Testis (tissue), 5 donors: ENCODE measurements at places on chromosomes 4 and X.
A peak's percentile ranks its signal among the peaks of the same experiment; 100 is the strongest.

- DNase-seq = no peak
Measured at GRCh38 chr4:81732980-81733379, 261.3 kb upstream of the RASGEF1B start.

GRCh38 chr4:156975686-156976085, 4.1 kb upstream of the PDGFC start:
- no peak for DNase-seq

DNA sequence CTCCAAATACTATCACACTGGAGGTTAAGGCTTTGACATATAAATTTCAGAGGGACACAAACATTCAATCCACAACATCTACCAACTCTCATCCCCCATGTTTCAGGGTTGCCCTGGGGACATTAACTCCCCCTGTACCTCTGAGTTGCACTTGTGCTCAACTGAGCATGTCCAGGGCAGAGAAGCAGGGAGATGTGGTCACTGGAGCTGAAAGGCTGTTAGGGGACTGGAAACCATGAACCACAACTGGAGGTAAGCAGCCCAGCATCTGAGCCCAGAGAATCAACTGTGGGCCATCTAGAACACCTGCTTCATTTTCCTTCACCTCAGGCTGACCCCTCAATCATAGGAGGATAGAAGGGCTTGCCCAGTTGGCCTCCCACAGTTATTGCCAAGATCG, 641.1 kb downstream of the MID1IP1 start:
- DNase-seq = no peak

DNA sequence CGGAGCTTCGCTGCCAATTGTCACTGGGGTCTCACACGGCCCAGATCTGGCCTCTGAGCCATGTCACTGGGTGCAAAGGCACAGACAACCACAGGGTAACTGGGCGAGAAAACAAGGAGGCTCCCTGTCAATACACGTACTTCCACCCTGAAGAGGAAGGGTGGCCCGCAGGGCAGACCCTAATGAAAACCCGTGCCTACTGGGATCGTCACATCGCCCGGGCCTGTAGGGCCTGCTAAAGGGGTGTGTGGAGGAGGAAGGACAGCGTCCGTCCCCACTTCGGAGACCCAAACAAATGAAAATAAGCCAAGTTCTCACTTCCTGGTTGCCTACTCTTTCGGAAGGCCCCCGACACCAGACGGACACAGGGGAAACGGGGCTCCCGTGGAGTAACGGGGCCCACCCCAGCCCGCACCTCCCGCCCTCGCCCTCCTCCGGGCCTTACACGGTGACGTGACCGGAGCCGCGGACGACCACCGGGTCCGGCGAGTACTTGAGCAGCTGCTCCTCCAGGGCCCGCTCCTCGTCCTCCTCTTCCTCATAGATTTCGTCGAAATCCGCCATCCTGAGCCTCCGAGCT, 578 bp downstream of the CHIC2 start:
- DNase-seq = peak; percentile 49

DNA sequence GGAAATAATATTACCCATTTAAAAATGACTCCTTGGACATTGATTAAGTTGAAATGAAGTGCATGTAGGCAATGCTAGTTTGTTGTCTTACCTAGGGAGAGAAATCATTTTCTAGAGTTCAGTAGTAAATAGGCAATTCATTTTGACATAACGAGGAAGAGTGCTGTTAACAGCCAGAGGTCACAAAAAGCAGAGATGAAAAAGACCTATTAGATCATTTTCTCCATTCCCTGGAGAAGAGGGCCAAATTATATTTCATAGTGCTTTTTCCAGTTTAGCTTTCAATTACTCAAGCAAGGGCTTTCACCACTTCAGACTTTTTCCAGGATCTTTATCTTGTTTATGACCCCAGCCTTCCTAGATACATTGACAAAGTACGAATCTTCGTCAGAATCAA, 374.3 kb upstream of the GALNT7 start:
- no peak for DNase-seq

GRCh38 chrX:119072744-119073143, at the start of gene CT47C1:
TSS of gene CT47C1 (plus strand) at chrX:119072993. CDS start at chrX:119073226, 233 bp downstream.
- peak; percentile 26 for DNase-seq

- DNase-seq = no peak
Measured at GRCh38 chr4:182884040-182884439, 33.1 kb downstream of the DCTD start.

- no peak for DNase-seq
Measured at GRCh38 chr4:176185051-176185450, 10.3 kb downstream of the SPATA4 start.

DNA sequence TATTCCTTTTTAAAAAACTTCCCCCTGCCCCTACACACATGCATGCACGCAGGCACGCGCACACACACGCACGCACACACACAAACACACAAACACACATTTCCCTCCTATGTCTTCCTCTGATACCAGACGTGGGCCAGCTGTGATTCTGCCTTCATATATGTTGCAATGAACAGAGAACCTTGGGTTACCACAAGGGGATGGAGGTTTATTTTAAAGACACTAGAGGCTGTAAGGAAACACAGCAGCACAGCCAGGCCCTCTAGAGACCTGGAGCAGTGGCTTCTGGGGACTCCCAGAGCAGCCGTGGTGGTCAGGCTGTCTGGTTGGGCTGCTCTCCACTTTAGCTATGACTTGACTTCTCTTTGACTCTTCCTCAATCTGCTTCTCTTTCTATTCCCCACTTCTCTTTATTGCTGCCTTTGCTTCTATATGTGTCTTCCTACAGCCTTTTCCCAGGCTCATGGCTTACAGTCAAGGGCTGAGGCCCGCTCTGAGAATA, 3.2 kb upstream of the TLR10 start:
- DNase-seq = no peak

- no peak for DNase-seq
Measured at GRCh38 chrX:45824471-45824870, 623.8 kb upstream of the DIPK2B start.

- DNase-seq = no peak
Measured at GRCh38 chr4:33512397-33512796, 2731.9 kb downstream of the ARAP2 start.

DNA sequence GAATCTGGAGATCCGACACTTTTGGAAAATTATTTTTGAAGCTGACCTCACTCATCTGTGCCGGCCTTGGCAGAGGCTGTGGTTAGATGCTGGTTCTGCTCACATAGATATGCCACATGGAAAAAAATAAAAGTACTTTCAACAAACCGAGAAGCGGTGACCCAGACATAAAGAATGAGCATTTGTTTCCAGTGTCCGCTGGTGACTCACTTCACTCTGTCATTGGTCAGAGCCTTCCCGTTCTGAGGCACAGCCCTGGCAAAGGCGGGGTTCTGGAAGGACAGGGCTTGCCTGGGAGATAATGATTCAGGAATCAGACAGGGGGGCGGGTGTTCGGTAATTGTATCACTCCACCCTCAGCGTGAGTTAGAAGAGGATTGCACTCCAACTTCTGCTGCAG, 172.4 kb upstream of the MXRA5 start:
- no peak for DNase-seq

DNA sequence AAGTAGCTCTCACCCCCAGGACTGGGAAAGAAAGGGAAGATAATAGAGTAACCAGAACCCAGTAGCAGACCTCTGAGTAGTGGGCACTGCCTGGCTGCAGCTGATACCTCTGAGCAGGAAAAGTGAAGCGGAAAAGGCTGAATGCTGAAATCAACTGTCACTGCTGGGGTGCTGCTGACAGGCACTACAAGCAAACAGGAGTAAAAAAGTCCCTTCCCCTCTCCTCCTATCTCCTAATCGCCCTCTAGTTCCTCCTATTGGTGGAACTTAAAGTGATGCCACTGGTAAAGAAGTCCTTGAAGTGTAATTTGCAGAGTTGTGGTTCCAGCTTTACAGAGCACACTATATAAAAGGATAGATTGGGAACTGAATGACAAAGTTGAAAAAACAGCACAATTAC, 32.8 kb upstream of the GLRB start:
- DNase-seq = no peak

- DNase-seq = no peak
Measured at GRCh38 chr4:621296-622070, 3.9 kb upstream of the PDE6B start.

DNA sequence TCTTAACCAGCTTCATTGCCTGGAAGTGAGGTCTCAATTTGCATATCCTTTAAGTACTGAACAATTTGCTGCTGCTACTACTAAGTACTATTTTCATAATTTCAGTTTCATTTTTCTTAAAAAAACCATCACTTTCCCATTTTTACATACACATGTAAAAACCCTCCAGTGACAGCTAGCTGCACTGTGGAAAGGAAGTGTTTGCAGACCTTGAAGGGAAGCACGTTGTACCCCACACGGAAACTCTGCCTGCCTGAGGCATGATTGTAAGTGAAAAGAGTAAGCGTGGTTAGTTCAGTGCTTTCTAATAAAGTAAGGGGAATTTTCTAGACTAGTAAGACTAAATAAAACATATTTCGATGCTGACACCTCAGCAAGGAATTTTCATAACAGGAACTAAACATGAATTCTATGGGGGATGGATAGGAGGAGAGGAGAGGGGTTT, 103.6 kb downstream of the RAPGEF2 start:
- no peak for DNase-seq

- DNase-seq = no peak
Measured at GRCh38 chrX:96480081-96480480, 204.6 kb upstream of the DIAPH2 start.

GRCh38 chrX:70219938-70220764, 14.3 kb upstream of the AWAT1 start:
- peak; percentile 31 for DNase-seq

GRCh38 chr4:38179690-38180377, 219.6 kb downstream of the PTTG2 start:
- peak; percentile 85 for DNase-seq

GRCh38 chrX:12791257-12792228, at the start of gene PRPS2:
TSS of gene PRPS2 (plus strand) at chrX:12791412. CDS start at chrX:12791498, 86 bp downstream.
- peak; percentile 88 for DNase-seq

DNA sequence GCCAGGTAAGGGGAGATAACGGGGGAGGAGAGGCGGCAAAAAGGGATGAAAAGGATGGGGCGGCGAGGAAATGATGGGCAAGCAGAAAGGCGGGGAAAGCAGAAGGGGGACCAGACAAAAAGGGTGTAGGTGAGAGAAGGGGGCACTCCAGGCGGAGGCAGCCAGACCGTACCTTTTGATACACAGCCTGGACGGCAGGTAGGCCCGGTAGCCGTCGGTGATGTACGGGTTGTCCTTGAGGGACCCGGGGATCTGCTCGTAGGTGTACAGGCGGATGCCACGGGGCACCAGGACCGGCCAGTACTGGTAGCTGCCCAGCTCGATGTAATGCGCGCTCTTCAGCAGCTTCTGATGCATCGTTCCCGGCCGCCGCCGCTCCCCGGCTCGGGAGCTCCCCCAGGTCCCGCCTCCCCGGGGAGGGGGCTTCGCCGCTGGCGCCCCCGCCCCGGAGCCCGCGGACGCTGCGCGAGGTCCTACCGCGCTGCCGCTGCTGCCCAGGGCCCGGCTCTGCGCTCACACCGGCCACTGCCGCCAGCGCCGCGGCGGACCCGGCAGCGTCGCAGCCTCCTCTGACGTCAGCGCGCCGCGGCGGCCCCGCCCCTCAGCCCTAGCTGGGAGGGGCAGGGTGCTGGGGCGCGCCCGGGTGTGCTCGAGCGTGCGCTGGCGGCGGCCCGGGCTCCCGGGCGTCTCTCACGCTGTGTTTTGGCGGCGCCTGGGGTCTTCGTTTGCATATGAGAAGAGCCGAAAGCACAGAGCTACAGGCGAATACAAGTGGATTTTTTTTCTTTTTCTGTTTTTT, at the start of gene PAQR3:
Gene PAQR3, minus strand, starts transcription at position 571 of the 799 bp plus-strand sequence. Its CDS starts 214 bp downstream, at position 357.
- peak; percentile 91 for DNase-seq

DNA sequence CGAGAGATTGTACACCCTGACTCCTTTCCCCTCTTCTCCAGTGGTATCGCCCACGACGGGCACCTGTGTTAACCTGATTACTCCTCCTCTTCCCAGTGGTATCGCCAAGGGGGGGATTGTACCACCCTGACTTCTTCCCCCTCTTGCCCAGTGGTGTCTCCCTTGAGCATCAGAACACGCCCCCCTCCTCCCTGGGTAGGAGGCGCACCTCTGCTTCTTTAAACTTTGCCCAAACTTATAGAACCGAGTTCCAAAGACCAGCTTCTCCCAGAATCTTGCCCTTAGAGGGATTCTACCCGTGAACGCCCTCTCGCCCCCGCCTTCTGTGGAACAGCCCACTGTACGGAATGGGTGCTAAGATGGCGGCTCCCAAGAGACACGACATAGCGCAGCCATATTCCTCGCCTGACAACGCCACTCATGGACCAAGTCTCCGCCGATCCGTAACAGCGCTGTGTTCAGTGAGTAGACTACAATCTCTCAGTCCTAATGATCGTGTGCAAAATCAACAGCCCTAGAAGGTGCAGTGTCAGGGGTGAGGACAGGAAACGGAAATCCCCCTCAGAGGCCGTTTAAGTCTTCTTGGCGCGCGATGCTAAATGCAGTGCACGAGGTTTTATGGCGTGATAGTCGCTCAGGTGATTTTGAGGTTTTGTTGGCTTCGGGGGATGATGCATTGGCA, 4.2 kb upstream of the ZNF157 start:
- DNase-seq = peak; percentile 77

- no peak for DNase-seq
Measured at GRCh38 chr4:123278755-123279154, 117.8 kb upstream of the SPRY1 start.

- no peak for DNase-seq
Measured at GRCh38 chrX:154607370-154607769, 11.7 kb downstream of the CTAG1B start.

GRCh38 chr4:14864365-14865030, 137.8 kb upstream of the CPEB2 start:
- DNase-seq = no peak

GRCh38 chr4:173536808-173537429, 6.9 kb upstream of the HAND2 start:
- DNase-seq = no peak

GRCh38 chrX:101408532-101408841, 465 bp downstream of the HNRNPH2 start:
- DNase-seq = no peak

DNA sequence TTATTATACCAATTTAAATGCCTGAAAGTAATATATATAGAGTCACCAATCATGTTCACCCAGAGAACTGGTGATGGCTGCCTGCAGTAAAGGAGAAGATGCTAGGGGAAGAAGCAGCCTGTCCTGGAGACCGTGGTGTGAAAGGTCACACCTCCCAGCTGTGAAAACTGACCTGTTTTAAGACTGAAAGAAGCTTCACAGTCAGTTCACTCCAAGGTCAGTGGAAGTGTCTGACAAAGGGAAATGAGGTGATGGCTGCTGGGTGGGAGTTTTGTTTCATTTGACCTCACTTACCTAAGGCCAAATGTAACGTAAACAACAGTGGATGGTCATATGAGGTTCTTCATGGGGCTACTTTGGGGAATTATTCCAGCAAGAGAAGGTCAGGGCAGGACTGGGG, 352.1 kb upstream of the GATB start:
- no peak for DNase-seq

DNA sequence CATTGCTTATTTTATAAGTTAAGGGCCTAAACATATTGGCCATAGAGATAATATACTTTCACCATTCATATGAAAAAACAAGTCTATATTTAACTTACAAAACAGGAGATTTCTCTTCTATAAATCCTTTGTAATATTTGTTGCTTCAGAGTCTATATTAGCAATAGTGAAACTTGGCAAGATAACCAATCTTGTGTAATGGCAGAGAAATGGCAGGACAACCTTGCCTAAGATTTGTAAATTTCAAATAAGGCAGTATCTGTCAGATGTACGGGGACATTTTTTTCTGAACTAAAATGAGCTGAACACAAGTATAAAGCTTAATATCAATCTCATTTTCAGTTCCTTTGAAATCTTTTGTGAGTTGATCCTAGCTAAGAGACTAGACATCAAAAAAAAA, 17.8 kb upstream of the CPEB2 start:
- DNase-seq = no peak

- DNase-seq = no peak
Measured at GRCh38 chrX:131257367-131257766, 31.7 kb downstream of the IGSF1 start.

- DNase-seq = no peak
Measured at GRCh38 chrX:1412551-1413161, 20.7 kb upstream of the SLC25A6 start.
